Mammary epithelial cell (primary cell): ENCODE measurements at places on chromosomes 11 and 22. TPM values are rescaled to one million over a fixed set of nuclear protein-coding genes. Genes with fewer than 3 reads are reported as not detected.
A peak's percentile ranks its signal among the peaks of the same experiment; 100 is the strongest.

The OR51B2 gene
- not detected for polyA plus RNA-seq

The C1QTNF5 gene
- polyA plus RNA-seq = 0.07 TPM

The LGR4 gene
- polyA plus RNA-seq = 19.3 TPM

The TRPT1 gene
- polyA plus RNA-seq = 37.2 TPM

The MMP1 gene
- 22.1 TPM for polyA plus RNA-seq

GRCh38 chr22:26097840-26098239 is 71.4 kb upstream of the SEZ6L start:
- DNase-seq = no peak

- no peak for DNase-seq
These were observed 112.5 kb downstream of the SGSM3 start for GRCh38 chr22:40482886-40483285.

DNA sequence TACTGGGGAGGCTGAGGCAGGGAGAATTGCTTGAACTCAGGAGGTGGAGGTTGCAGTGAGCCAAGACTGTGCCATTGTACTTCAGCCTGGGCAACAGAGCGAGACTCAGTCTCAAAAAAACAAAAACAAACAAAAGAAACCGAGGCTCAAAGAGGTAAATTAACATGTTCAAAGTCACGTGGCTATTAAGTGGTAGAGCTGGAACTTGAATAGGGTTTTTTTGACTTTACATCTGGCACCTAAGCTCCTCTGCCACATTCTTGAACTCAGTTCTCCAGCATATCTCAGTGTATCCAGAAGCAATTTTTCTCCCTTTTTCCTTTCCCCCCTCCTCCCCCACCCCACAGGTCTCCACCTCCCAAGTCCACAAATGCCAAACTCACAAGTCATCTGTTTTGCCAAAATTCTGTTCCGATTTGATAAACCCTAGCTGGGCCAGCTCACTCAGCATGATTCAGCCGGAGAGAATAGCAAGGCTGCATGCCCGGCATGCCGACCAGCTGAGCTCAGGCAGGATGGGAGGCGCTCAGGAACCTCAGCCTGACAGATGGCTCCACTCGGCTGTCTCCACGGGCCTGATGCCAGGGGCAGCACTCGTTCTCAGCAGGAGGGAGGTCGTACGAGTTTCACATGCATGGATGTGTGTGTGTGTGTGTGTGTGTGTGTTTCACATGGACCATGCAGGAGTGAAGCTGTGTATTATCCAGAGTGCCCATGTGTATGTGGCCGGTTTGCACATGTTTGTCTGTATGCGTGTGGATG is 63.2 kb upstream of the RRAS2 start:
- DNase-seq = peak; percentile 89

DNA sequence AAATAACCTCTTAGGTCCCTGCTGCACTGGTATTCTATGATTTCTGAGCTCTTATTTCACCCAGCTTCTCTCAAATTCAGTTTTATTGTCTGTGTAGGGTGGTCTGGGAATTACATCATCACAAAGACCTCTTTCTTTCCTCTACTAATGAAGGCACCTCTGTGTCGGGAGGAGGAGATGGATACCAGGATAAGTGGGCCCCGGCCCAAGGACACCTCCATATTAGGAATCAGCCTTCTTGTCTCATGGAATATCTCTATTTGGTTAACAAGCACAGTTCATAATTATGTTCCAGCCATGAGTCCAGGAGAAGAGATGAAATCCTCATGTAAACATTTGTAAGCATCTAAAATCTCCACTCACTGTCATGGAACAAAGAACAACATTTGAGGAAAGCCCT is 9.4 kb downstream of the PARVA start:
- DNase-seq = no peak

- DNase-seq = peak; percentile 80
These were observed 88.9 kb downstream of the KCNQ1 start for GRCh38 chr11:2533587-2534133.

DNA sequence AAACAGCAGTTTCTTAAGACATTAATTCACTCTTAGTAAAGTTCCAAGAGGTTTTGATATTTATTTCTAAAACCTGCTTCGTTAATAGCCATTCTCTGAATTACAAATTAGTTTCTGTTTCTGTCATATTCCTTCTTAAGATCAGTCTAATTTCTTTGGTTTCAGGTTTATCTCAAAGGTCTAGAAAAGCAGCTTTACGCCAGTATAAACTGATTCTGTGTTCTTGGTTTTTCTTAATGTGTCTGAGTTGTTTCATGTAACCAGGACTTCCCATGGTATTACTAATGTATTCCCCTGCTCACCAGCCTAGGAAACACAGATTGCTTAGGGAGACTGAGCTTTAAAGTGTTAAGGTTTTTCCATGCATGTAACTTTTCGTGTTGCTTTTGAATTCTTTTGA is 6.8 kb upstream of the ACY3 start:
- DNase-seq = no peak

GRCh38 chr11:108662700-108663099 is 2.2 kb upstream of the DDX10 start:
- DNase-seq = no peak

GRCh38 chr11:61698173-61698948 is 18.2 kb downstream of the DAGLA start:
- DNase-seq = no peak

DNA sequence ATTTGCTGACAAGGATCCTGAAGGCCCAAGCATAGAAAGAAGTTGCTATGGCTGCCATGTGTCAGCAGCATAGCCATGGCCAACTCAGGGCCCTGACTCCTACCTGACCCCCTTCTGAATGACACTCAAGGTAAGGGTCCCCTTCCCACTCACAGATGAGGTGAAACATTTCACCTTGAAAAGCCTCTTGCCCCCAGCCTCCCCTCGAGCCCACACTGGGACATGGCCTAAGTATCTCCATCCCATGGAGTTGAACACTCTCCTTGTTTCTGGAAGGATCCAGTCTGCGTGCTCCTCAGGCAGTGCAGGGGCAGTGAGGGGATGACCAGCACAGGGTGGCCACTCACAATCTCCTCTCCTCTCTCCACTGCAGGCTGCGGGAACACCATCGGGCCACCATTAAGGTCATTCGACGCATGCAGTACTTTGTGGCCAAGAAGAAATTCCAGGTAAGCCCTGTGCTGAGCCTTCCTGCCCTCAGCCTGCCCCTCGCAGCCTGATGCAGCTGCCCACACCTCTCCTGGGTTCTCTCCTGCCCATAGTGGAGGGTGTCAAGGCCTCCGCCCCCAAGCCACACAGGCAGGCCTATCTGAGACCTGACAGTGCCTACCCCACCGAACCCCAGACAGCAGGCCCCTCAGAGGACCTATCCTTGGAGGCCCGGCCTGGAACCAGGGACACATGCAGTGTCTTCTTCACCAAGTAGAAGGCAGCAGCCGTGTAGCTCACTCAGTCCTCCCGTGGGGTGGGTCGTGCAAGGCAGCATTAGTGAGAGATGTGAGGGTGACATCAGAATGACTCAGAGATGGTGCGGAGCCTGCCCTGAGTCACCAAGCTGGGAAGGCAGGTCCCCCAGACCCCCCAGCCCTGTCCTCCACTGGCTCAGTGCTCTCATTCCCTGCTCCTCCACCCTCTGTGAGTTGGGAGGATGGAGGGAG is 68.9 kb upstream of the KCNQ1OT1 start:
- peak; percentile 47 for DNase-seq

DNA sequence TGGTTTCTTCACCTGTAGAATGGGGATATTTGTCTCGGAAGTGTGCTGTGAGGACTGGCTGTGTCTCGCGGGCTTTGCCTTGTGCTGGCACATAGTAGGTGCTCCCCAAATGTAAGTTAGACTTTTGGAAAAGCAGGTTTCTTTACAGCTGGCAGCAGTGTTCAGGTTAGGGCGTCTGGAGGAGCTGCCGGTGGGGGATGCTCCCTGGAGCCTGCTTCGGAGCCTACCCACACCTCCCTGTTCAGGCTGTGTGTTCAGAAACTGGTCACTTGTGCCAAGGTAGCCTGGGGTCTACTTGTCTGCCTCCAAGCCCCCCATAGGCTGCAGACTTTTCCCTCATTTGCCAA is 60.0 kb downstream of the OTOG start:
- DNase-seq = no peak
